HT1080 (cell line): ENCODE measurements at places on chromosomes 4 and X. TPM values are rescaled to one million over a fixed set of nuclear protein-coding genes. Genes with fewer than 3 reads are reported as not detected.

Gene MAP7D2
- total RNA-seq = 0.07 TPM in 1 of 2 replicates, not detected in the other

Gene LGI2
- 0.67 and 1.8 TPM in 2 replicates for total RNA-seq

Gene SPATA4
- total RNA-seq = not detected in 2 replicates

Gene MAB21L2
- not detected in 2 replicates for total RNA-seq

Gene TAF7L
- not detected in 2 replicates for total RNA-seq

Gene FGFBP2
- total RNA-seq = not detected in 2 replicates

Gene SAGE1
- total RNA-seq = 5.3 and 6.9 TPM in 2 replicates

Gene CHRDL1
- 3.9 and 4.1 TPM in 2 replicates for total RNA-seq

Gene HMX1
- total RNA-seq = not detected in 2 replicates

Gene VCX2
- total RNA-seq = 0.13 TPM in 1 of 2 replicates, not detected in the other

Gene HSFX2
- total RNA-seq = not detected in 2 replicates

Gene ZNF185
- 12.2 and 16.2 TPM in 2 replicates for total RNA-seq

Gene PPARGC1A
- total RNA-seq = 1.6 and 2.1 TPM in 2 replicates

Gene PRR32
- not detected in 2 replicates for total RNA-seq

Gene TCEAL9
- total RNA-seq = 40.8 and 43.8 TPM in 2 replicates

Gene OTC
- not detected in 2 replicates for total RNA-seq

Gene ADH1B
- not detected in 2 replicates for total RNA-seq

Gene CFAP299
- total RNA-seq = 0.68 TPM in 1 of 2 replicates, not detected in the other

Gene DCAF8L2
- not detected in 2 replicates for total RNA-seq

Gene OPHN1
- 4.9 and 7.4 TPM in 2 replicates for total RNA-seq

Gene CENPVL1
- not detected in 2 replicates for total RNA-seq

Gene IL21
- total RNA-seq = not detected in 2 replicates

Gene NXF3
- 0.85 and 1.1 TPM in 2 replicates for total RNA-seq

Gene MTNR1A
- not detected in 2 replicates for total RNA-seq

Gene ATP7A
- total RNA-seq = 3.1 and 3.3 TPM in 2 replicates

Gene PITX2
- total RNA-seq = 4.6 and 7.1 TPM in 2 replicates

Gene HDX
- total RNA-seq = 3.2 and 3.8 TPM in 2 replicates

Gene PNMA6A
- 0.26 TPM in 1 of 2 replicates, not detected in the other for total RNA-seq

Gene PPEF2
- total RNA-seq = not detected in 2 replicates

Gene HNRNPH2
- total RNA-seq = 52.0 and 62.1 TPM in 2 replicates

Gene ASB12
- 0.35 TPM in 1 of 2 replicates, not detected in the other for total RNA-seq

Gene ALPK1
- 3.7 and 5.1 TPM in 2 replicates for total RNA-seq

Gene FGFBP1
- 0.05 and 0.47 TPM in 2 replicates for total RNA-seq

Gene NAP1L5
- total RNA-seq = 6.6 and 9.2 TPM in 2 replicates

Gene RAB41
- total RNA-seq = not detected in 2 replicates

Gene LCORL
- 15.9 and 20.0 TPM in 2 replicates for total RNA-seq

Gene PABPC4L
- not detected in 2 replicates for total RNA-seq

Gene ANOS1
- 11.2 and 14.6 TPM in 2 replicates for total RNA-seq

Gene MAGEE1
- 0.73 and 1.2 TPM in 2 replicates for total RNA-seq

Gene GAB3
- 6.9 and 17.5 TPM in 2 replicates for total RNA-seq

Gene TMSB15A
- 2.7 and 2.8 TPM in 2 replicates for total RNA-seq

Gene COL4A6
- total RNA-seq = 0.07 and 0.08 TPM in 2 replicates

Gene TMPRSS11D
- not detected in 2 replicates for total RNA-seq

Gene MAGEA4
- not detected in 2 replicates for total RNA-seq

Gene LONRF3
- total RNA-seq = 0.77 TPM in 1 of 2 replicates, not detected in the other

Gene WAS
- total RNA-seq = 0.20 and 0.47 TPM in 2 replicates

Gene TXLNG
- 14.1 and 15.7 TPM in 2 replicates for total RNA-seq

Gene NBDY
- total RNA-seq = 7.7 and 12.8 TPM in 2 replicates

Gene CTAG2
- 633 and 765 TPM in 2 replicates for total RNA-seq

Gene SMIM10
- not detected in 2 replicates for total RNA-seq

Gene ELOVL6
- total RNA-seq = 7.2 and 25.6 TPM in 2 replicates

Gene FAM47E
- total RNA-seq = not detected in 2 replicates

Gene FMR1NB
- total RNA-seq = not detected in 2 replicates

Gene SUV39H1
- 10.1 and 11.2 TPM in 2 replicates for total RNA-seq
